Daoy (cell line): ENCODE measurements at places on chromosomes 11 and 22. TPM values are rescaled to one million over a fixed set of nuclear protein-coding genes. Genes with fewer than 3 reads are reported as not detected.

GRCh38 chr22:50583294-50583861 lies 729 bp upstream of the CHKB start:
- no peak for DNase-seq

The MYBPC3 gene
- not detected in 2 replicates for total RNA-seq

- no peak for DNase-seq
These were observed 35.5 kb downstream of the SYT7 start for GRCh38 chr11:61545341-61545740.

The MUC6 gene
- total RNA-seq = not detected in 2 replicates

GRCh38 chr11:3183523-3183922 lies 18.4 kb upstream of the OSBPL5 start:
- DNase-seq = no peak
